Endothelial cell (in vitro differentiated cells): ENCODE measurements at places on chromosomes 3 and 15.

DNA sequence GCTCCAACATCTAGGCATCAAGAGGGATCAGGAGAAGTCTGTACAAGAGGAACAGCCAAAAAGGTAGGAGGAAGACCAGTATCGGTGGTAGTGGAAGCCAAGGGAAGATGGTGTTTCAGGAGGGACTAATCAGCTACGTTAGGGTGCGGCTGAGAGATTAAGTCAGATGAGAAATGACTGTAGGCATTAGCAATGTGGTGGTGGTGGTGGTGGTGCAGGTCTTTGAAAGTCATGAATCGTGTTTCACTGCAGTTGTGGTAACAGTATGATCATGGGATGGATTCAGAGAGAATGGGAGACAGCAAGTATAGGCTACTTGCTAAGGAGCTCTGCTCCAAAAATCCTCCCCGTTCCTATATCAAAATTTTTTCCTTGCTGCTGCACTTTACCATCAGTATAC, 35.5 kb downstream of the ASTE1 start:
- no peak for DNase-seq

GRCh38 chr15:69661446-69661845, 208.8 kb downstream of the RPLP1 start:
- no peak for DNase-seq

GRCh38 chr3:39255503-39256325, 24.1 kb downstream of the CX3CR1 start:
- DNase-seq = no peak

DNA sequence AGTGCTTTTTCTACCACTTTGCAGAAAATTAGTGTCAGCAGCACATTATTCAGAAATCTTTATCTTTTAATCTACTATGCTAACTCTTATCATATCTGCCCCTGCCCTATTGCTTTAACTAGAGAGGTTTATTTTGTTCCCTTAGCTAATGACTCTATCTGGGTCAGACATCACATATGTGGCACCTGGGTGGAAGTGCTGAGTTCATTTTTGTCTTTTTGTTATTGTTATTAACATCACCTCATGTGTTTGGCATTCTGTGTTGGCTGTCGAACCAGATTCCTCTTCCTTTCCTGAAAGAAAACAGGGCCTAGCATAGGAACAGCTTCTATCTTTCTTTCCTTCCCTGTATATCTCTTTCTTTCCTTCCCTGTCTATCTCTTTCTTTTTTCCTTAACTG, 100.7 kb downstream of the RBMS3 start:
- no peak for DNase-seq

DNA sequence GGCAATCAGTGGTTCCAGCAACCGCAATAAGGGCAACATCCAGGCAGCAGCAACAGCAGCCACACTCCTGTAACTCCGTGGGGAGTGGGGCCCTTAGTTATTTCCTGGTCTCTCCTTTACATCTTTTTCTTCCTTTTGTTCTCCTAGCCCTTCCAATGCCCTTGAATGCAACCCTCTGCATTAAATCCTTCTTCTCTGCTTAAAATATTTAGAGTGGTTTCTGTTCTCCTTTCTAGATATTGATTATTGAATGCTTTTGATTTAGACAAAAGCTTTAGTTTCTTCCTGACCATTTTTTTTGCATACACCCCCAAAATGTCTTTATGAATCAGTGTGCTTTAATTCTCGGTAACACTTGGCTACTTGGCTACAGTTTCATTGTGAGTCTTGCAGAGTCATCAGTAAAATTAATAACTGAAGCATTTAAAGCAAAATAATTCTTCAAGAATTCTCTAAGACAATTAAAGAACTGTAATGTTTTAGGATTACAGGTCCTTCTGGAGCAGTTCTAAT, 586.1 kb downstream of the MECOM start:
- DNase-seq = no peak

DNA sequence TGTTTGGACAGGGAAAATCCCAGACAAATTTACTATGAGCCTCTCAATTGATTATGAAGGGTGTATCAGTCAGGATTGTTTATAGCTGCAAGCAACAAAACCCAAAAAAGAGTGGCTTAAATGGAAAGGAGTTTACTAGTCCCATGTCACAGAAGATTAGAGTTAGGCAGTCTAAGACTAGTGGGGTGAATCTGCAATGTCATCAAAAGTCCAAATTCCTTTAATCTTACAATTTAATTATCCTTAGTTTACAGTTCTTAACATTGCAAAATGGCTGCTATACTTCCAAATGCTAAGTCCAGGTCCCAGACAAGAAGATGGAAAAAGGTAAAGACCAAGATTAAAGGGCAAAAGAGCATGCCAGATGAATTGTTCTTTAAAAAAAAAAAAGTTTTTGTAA, 143.6 kb downstream of the CD47 start:
- DNase-seq = no peak

DNA sequence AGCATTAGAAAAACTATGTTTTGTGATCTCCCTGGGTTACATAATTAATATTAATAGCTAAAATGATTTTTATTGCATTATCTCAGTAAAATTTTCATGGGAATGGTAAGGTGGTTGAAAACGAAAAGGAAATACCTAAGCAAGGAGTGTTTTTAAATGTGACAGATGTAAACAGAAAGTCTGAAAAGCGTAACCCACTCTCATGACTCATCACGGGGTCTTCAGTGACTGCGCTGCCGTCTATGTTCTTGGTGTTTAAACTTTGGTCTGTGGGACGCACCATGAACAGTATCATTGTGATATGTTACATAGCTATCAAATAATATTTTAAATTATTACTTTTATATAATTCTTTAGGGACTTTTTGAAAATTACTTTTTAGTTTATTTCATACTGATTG, 19.8 kb downstream of the LRCH3 start:
- DNase-seq = no peak

DNA sequence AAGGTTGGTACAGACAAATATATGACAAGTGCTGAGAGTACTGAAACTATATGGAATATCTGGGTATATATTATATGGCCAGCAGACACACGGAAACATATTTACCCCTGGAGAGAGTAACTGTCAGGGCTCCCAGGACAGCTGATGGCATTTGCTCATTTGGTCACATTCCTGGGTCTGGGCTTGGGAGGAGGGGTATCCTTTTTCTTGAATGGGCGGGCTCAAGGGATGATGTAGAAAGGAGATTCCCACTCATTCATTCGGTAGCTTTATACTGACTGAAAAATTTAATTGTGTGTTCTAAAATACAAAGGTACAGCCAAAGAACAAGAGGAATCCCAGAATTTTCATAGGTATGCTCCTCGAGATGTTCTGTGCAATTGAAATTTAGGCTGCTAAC, 131.0 kb downstream of the KCNAB1 start:
- no peak for DNase-seq

DNA sequence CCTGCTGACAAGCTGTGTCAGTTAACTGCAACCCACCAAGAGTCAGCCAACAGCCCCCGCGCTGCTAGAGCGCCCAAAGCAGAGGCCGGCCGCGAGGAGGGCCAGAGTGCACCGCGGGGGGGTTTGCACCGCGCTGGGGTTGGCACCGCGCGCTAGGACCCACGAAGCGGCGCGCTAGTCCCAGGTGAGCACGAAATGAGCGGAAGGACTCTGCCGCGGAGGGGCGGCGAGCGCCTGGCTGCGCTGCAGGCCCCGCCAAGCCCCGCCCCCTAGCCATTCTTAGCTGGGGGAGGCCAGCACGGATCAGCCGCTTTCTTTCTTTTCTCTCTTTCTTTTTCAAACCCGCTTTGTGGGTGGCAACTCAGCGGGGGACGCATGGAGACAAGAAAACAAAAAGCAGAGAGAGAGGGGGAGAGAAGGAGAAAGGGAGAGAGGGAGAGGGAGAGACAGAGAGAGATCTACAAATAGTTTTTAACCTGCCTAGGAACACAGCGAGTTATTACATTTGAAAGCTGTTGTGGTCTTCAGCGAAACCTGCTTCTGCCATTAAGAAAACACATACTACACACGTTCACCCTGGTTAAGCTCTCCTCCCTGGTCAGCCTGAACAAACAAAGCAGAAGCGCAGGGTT, 6.9 kb upstream of the FOXB1 start:
- DNase-seq = no peak

DNA sequence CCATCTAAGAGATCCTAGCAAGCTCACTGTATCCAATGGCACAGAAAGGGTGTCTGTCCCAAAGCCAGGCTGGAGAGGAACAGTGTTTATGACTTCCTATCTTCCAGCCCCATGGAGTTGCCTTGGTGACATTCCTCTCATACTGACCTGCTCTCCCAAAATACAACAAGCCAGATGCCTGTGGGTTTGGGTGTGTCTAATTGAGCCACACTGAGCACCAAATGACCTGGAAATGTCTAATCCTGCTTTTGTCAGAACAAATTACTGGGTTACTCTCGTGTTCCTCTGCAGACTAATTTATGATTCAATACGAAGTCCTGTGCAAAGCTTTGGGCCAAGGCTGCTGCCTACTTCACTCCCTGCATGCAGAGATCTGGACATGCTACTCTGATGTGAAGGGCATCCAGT, 98.1 kb upstream of the STRIT1 start:
- no peak for DNase-seq

DNA sequence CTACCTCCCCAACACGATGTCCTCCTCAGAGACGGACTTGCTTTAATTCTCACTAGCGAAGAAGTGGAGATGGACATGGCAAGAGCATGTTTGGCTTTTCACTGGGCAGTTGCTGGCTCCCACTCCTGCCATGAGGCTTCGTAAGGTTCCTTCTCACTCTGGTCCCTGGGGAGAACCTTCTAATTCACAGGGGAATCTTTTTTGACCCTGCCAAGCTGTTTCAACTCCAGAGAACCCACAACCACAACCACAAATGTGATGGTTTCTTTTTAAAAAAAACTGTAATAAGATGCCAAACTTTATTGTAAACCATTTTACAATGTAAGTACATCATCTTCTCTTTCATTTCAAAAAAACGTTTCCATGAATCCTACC, 1.6 kb upstream of the MUSTN1 start:
- no peak for DNase-seq

DNA sequence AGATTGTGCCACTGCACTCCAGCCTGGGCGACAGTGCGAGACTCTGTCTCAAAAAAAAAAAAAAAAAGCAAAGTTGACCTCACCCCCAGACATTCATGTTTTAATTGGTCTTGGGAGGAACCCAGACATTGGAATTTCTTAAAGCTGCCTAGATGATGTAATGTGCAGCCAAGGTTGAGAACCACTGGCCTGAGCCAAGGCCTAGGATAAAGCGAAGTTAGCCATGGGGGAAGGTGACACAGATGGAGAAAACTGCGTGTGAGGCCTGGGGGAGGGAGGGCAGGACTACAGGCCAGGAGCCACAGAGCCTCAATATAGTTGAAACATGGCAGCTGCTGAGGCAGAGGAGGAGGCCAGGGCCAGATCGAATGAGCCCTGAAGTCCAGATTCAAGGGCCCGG, 21.0 kb downstream of the GLB1 start:
- DNase-seq = no peak

- DNase-seq = no peak
These were observed 155.6 kb upstream of the NR2E3 start for GRCh38 chr15:71654720-71655174.

- DNase-seq = no peak
These were observed 195.8 kb upstream of the GPR149 start for GRCh38 chr3:154625756-154626155.

DNA sequence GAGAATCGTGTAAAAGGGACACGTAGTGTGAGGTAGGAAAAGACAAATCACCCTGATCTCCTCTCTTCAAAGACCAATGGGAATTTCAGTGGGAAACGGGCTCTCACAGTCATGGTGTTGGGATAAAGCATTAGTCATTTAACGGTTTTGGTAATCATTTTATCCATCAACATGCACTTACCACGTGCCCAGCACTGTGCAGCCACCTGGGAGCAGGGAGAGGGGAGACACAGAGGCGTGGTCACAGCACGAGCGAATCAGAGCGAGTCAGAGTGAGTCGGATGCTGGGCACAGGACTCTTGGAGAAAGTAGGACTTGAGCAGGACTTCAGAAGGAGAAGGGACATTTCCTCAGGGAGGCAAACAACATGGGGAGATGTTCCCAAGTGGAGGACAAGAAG, 130.8 kb downstream of the MINAR1 start:
- no peak for DNase-seq

DNA sequence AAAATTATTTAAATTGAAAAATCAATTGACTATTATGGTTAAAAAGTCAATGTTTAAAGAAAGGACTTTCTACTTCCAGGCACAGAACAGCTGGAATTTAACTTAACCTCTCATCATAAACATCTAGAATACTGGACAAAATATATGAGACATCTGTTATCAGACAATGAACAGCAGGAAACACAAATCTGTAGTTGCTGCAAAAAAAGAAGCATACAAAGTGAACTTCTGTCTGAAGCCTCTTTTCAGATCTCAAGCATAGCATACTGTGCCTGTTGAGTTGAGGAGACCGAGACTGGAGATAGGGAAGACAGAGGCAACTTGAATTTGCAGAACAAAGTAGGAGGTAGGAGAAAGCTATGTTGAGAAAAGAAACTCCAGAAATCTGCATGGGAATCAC, 140.0 kb upstream of the CBLB start:
- DNase-seq = no peak
